ENCODE measurements at places on chromosomes 2 and 18. TPM values are rescaled to one million over a fixed set of nuclear protein-coding genes. Genes with fewer than 3 reads are reported as not detected.

ARL4C gene
- total RNA-seq = 15.8 TPM

DNA sequence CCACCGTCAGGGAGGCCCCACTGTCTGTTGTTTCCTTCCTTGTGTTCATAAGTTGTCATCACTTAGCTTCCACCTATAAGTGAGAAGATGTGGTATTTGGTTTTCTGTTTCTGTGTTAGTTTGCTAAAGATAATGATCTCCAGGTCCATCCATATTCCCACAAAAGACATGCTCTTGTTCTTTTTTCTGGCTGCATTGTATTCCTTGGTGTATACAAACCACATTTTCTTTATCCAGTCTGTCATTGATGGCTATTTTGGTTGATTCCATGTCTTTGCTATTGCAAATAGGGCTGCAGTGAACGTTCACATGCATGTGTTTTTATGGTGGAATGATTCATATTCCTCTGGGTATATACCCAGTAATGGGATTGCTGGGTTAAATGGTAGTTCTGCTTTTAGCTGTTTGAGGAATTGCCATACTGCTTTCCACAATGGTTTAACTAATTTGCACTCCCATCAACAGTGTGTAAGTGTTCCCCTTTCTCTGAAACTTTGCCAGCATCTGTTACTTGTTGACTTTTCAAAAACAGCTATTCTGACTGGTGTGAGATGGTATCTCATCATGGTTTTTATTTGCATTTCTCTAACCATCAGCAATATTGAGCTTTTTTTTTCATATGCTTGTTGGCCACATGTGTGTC, 156.6 kb upstream of the NOSTRIN start:
- DNase-seq = no peak

GRCh38 chr2:173028141-173028540, 47.5 kb upstream of the MAP3K20 start:
- DNase-seq = no peak

- DNase-seq = peak; percentile 50
Observed at GRCh38 chr18:615773-616172, 19.0 kb downstream of the CLUL1 start.

DNA sequence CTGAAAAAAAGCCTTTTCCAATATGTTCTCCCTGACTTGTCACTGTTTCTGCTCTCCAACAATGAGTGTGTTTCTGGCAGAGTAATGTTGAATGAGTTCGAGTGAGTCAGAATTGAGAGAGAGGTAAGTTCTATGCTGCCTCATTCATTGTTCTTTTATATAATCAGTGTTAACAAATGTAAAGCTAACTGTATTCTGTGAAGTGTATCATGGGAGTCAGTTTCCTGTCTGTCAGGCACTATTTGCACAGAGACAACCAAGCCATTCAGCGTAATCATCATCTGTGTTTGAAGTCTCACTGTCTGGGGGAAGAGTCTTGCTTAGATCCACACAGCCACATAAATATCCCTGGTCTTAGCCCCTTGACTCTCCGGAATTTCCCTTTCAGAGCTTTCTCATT, 22.0 kb upstream of the UPP2 start:
- DNase-seq = no peak

Measured in left lung (tissue), 14 donors.